IPS-NIHi11 (cell line): ENCODE measurements at places on chromosomes 7 and 10.
A peak's percentile ranks its signal among the peaks of the same experiment; 100 is the strongest.

- DNase-seq = no peak
Observed at GRCh38 chr7:80859272-80859970, 59.4 kb downstream of the SEMA3C start.

DNA sequence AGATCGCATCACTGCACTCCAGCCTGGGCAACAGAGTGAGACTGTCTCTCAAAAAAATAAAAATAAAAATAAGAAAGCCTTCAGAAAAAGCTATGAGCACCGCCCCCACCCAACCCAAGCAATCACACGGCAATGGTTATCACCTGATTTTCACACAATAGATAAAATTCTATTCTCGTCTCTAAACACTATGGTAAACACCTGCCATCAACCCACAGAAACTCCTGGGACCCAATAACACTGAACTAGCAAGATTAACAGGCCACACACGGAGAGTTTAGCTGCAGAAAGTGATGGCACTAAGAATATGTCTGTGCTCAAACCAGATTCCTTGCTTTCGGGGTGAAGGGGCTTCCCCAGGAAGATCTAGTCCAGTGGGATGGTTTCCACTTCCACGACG lies 173.8 kb downstream of the DIP2C start:
- no peak for DNase-seq

DNA sequence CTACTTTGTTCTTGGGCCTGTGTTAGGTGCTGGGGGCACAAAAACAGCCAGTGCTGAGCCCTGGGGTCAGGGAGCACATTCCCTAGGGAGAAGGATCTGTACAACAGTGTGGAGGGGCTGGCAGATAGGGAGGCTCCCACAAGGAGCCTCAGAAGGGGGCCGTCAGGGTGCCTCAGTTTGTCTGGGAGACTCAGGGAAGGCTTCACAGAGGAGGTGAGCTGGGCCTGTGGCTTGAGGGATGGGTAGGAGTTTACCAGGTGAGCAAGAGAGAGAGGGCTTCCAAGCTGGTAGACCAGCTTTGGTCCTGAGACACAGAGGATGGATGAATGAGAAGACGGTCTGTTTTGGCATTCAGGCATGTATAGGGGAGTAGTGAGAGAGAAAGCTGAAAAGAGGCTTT lies 52.1 kb downstream of the CAMK1D start:
- DNase-seq = no peak

- DNase-seq = no peak
Observed at GRCh38 chr7:138590154-138590553, 111.0 kb downstream of the SVOPL start.

DNA sequence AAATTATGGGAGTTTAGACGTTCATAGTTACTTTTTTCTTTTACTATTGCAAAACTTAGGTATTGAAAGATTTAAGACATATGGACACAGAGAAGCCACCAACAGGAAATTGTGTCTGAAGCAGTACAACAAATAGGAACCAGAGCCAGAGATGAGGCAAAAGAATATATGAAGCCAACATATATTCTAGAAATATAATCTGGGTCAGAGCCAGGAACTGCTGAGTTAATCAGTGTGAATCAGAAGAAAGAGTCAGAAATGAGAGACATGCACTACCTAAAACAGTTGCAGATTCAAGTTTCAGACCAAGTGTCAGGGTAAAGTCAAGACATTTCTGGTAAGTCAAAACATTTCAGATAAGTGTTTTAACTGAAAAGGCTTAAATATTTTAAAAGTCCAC lies 67.7 kb downstream of the DGKB start:
- no peak for DNase-seq

DNA sequence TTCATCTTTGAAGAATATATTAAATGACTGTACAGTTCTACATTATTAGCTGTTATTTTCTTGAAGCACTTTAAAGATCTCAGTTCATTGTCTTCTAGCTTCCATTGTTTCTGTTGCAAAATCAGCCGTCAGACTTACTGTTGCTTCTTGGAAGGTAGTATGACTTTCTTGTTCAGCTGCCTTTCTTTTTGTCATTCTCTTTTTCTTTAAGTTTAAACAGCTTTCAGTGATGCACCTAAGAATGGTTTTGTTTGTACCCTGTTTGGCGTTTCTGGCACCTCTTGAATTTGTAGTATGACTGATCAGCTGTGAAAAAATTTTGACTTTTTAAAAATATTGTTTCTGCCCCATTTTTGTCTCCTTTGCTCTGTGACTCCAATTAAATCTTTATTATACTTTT lies 9.3 kb downstream of the MKLN1 start:
- DNase-seq = no peak

DNA sequence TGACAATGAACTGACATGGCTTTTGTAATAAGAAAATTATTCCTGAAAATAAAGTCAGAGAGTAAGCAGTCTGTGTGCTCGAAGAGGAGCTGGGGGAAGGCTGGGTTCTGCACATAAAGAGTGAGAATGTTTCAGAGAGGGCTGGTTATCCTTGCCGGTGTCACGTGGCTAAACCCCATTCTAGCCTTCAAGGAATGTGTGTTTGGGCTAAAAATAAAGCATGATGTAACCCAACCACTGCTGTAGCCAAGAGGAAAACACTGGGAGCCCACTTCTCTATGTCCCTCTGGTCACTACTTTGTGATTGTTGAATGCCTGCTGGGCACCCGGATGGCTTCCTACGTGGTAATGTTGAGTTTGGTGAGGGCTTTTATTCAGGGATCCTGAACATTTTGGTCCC lies 23.5 kb downstream of the WDFY4 start:
- DNase-seq = peak; percentile 22

DNA sequence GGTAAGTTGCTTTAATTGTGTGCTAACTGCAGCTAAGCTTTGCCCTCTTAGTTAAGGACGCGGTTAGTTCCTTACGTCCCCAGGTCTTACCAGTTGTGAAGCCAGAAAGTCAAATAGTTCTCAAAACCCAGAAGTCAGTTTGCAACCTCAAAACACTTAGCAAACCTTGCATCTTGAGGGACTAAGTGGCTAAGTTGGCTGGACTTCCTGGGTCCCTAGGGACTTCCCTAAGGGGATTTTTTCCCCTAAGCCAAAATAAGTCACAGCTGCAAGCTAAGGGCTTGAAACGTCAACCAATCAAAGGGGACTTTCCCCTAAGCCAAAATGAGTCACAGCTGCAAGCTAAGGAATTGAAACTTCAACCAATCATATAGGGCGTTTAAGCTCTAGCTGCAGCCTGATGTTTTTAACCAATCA lies 36.2 kb upstream of the HECW1 start:
- no peak for DNase-seq

DNA sequence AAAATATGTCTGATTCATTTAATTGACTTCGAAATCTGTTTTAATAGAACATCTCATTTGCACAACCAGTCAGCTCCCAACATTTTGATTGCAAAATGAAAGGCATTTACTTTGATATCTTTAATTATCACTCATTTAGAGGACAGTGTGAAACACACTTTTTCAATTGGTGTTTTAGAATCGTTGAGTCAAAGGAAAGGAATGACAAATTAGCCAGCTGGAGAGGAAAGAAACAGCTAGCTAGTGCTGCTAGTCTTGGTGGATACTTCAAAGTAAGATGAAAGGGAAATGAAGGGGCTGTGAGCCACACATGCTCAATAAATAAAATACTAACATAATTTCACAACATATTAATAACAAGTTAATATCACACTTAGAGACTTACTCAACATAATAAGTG lies 570.2 kb downstream of the PHTF2 start:
- no peak for DNase-seq

DNA sequence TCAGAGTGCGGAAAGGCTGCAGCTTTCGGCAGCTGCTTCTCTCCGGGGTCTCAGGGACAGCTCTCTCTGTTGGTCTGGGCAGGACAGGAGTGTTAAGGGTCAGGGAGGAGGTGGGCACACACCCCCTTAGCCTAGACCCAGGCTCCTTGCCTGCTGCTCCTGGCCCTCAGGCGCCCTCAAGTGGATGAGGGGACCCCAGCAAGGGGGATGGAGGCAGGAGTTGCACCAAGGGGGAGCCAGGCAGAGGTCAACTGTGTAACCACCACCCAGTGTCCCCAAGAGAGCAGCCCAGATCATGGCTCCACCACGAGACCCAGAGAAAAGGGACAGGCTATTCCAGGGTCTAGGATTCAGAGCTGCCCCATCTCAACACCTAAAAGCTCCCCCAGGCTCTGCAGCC lies 26.9 kb downstream of the SPOCK2 start:
- DNase-seq = peak; percentile 75

- DNase-seq = peak; percentile 39
Observed at GRCh38 chr7:80428161-80429054, 83.5 kb downstream of the GNAT3 start.

DNA sequence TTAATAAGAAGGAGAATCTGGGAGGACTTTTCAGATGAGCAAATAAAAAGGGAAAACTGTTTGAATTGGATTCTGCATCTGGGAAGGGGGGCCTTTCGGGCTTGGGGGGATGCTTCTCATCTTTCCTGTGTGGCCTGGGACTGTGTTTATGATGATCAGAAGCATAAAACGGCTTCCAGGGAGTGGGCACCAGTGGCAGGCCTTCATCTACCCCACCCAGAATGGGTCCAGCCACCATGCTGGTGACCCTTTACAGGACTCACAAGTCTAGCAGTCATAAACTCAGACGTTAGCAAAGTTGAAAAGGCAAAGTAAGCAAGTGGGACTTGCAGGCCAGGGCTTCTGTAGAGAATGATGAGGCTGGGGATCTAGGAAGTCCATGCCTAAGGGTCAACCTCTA lies 198.3 kb upstream of the ZMIZ1 start:
- DNase-seq = no peak

DNA sequence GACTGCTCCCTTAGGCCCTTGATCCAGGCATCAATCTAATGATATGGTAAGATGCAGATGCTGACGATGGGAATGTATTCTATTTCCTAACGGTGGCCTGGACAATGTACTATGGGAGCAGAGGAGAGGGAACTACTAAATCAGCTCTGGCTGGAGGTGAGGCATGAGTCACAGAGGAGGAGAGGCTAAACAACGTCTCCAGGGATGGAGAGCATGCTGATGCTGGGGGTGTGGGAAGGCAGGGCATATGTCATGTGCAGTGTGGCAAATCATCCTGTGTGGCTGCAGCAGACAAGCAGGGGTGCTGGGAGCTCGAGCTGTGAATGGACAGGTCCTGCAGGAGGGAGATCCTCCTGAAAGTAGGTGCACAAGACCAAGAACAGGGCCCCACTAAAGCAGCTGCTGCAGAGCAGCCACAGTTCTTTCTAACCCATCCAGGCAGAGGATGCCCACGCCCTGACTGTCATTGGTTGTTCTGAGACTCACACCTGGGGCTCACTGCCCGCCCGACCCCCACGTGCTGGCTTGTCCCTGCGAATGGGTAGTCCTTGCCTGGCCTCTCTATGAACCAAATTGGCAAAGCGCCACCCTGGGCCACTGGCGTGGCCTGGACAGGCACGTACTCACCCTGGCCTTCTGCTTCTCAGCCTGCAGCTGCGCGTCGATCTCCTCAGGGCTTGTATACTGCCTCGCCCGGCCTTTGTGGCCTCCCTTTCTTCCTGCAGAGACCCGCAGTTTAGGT lies 4.0 kb downstream of the PDAP1 start:
- no peak for DNase-seq

GRCh38 chr7:16129431-16130110 lies 291.8 kb downstream of the CRPPA start:
- no peak for DNase-seq

GRCh38 chr10:71459513-71459912 lies 62.8 kb downstream of the CDH23 start:
- DNase-seq = peak; percentile 54

DNA sequence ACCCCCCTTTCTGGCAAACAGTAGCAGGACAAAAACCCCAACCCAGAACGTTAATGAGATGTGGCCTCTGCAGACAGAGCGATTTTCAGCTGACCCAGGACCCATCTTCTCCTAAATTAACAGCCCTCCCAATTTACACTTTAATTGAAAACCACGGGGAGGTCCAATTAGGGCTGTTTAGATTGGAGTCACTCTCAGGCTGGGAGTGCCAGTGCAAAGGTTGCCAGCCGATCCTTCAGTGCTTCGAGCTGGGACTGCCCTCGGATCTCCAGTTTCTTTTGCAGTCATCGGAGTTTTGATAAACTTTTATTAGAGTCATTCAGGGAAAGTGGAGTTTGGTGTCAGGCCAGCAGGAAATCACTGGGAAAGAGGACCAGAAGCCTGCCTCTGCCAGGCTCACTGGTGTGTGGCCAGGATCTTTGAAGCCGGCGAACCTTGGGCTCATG lies 108.0 kb downstream of the DOCK1 start:
- no peak for DNase-seq

DNA sequence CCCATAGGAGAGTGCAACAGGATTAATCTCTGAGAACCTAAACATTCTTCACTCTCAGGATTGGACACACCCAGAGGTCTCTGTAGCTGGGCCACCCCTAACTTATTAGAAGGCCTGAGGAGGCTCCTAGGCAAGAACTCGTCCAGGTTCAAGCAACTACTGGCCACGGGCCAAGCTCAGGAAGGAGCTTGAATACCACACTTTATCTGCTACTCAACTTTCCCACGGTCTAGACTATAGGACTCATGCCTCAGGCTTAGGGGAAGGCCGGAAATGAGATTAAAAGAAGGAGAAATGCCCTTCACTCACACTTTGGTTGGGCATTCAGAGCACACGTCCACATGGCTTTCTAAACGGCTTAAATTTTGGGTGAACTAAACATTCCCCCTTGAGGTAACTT lies 142.8 kb upstream of the PHYHIPL start:
- no peak for DNase-seq

DNA sequence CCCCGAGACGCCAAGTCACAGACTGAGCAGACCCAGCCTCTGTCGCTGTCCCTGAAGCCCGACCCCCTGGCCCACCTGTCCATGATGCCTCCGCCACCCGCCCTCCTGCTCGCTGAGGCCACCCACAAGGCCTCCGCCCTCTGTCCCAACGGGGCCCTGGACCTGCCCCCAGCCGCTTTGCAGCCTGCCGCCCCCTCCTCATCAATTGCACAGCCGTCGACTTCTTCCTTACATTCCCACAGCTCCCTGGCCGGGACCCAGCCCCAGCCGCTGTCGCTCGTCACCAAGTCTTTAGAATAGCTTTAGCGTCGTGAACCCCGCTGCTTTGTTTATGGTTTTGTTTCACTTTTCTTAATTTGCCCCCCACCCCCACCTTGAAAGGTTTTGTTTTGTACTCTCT lies 215.6 kb downstream of the TCF7L2 start:
- DNase-seq = no peak

GRCh38 chr10:60549686-60550085 lies 160.0 kb upstream of the ANK3 start:
- peak; percentile 23 for DNase-seq

- DNase-seq = no peak
Observed at GRCh38 chr10:110803239-110803749, 68.4 kb upstream of the PDCD4 start.

GRCh38 chr7:44159824-44160630 lies 18.9 kb upstream of the MYL7 start:
- DNase-seq = no peak

- no peak for DNase-seq
Observed at GRCh38 chr10:42491001-42491592, 147.3 kb downstream of the ZNF33B start.

- no peak for DNase-seq
Observed at GRCh38 chr10:15227611-15228372, 59.3 kb upstream of the NMT2 start.
